Vagina (tissue), 2 donors: ENCODE measurements at places on chromosomes 12 and 14.
A peak's percentile ranks its signal among the peaks of the same experiment; 100 is the strongest.

- H3K27me3 ChIP-seq, result no peaks in the 10 kb centered on the region
- peak overlapping the region; percentile 36 for H3K4me3 ChIP-seq
- no peaks in the 10 kb centered on the region for H3K36me3 ChIP-seq
These were observed 947 bp upstream of the LRRC9 start for GRCh38 chr14:59918824-59919569.

GRCh38 chr14:57818511-57818910 lies 47.4 kb downstream of the SLC35F4 start:
- no peak overlapping the region for H3K4me3 ChIP-seq
- no peak overlapping the region for H3K27ac ChIP-seq

DNA sequence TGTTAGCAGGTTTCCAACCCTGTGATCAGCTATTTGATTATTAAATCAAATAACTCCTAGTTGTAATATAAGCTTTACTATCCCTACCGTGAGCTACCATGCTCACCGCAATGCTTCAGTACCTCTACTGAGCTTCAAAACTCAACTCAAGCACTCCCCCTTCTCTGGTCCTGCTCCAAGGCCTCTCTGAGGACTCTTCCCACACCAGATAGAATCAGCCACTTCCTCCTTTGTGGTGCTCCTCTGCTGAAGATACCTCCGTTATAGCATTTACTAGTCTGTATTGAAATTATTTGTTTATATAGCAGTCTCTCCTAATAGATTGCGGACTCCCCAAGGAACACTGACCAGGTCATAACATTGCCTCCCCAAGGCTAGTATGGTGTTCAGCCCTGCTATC lies 17.5 kb downstream of the AREL1 start:
- H3K4me1 ChIP-seq, result no peaks in the 10 kb centered on the region
- no peaks in the 10 kb centered on the region for H3K36me3 ChIP-seq
- DNase-seq, result no peak
- no peak overlapping the region for H3K4me3 ChIP-seq
- H3K27ac ChIP-seq, result no peak overlapping the region

- H3K27me3 ChIP-seq, result no peaks in the 10 kb centered on the region
- H3K27ac ChIP-seq, result no peak overlapping the region
- DNase-seq, result no peak
- no peak overlapping the region for H3K4me3 ChIP-seq
- H3K36me3 ChIP-seq, result no peaks in the 10 kb centered on the region
These were observed 200.5 kb upstream of the PRICKLE1 start for GRCh38 chr12:42789808-42790760.

DNA sequence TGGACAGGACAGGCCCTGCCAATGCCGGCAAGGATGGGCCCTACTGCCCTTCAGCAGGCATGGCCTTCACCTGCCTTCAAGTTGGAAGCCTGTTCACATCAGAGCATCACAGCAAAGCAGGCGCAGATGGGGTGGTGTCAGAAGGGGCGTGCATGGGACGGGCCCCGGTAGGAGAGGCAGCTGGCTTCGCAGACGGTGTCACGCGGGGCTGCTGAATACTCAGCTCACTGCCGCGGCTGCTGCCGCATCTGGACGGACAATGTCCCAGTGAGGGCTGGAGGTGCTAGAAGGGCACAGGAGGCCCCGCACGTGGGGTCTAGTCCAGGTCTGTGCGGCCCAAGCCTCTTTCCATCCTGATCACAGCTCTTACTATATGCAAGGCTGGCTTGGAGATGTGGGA lies 42.1 kb downstream of the LRCOL1 start:
- no peaks in the 10 kb centered on the region for H3K27me3 ChIP-seq
- DNase-seq, result no peak
- H3K4me3 ChIP-seq, result no peak overlapping the region
- H3K36me3 ChIP-seq, result no peaks in the 10 kb centered on the region

DNA sequence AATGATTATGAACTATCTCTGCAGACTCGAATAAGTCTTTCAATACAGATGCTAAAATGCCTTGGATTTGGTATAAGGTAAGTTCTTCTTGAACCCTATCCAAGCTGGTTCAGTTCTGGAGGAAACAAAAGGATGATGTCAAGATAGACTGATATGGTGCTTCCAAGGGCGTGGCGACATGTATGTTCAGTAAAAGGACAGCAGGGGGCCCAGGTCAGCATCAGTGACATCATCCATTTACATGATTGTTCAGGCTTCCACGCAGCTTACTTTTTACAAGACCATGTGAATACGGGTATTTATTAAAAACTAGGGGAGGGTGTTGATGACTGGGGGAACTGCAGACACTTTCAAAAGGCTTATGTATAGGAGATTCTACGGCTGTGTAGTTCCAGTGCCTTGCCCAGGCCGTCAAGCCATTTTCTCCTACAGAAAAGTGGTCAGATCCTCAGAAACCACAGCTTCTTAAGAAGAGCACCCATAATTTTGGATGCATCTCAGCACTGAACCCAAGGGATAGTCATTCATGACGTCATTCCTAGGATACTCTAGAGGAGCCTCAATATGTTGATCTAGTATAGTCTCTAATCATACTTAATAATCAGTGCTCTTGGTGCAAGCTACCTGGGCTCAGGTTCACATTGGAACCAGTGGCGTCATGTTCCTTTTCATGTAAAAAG lies 527.7 kb downstream of the FUT8 start:
- no peaks in the 10 kb centered on the region for H3K36me3 ChIP-seq
- no peaks in the 10 kb centered on the region for H3K4me1 ChIP-seq
- no peak for DNase-seq
